ENCODE measurements at places on chromosomes 5 and 9.

DNA sequence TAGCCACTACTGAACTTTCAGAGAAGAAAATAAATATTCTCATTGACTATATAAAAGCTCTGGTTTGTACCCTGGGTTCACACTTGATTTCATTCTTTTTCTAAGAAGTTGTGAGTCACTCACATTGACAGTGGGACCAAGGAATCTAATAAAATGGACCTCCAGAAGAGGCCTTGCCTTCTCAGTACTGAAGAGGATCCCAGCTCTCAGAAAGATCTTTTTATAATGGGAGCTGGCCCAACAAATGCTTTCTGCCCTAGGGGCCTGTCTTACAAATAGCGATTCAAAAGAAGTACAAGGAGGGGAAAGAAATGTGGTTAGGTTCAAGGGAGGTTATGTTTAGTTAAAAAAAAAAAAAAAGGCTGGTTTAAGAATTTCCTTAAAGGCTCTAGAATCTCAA, 237.9 kb downstream of the ISL1 start:
- no peak for DNase-seq

GRCh38 chr9:12778389-12778788, 3.6 kb downstream of the LURAP1L start:
- no peak for DNase-seq

DNA sequence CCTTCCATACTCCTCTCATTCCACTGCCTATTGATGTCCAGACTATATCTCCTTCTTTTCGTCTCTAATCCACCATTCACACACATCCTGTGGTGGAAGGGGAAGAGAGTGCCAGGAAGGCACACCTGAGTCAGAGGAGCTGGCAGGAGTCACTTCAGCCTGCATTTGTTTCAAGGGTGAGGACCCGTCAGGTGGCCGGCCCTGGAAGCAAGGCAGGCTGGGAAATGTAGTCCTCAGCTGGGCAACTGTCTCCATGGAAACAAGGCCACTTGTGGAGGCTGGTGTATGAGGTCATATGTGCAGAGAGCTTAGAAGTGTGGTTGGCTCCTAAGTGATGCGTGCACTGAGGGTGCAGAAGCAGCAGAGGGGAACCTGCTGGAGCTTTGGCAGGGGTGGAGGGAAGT, 278.4 kb downstream of the NSG2 start:
- peak; percentile 17 for DNase-seq

DNA sequence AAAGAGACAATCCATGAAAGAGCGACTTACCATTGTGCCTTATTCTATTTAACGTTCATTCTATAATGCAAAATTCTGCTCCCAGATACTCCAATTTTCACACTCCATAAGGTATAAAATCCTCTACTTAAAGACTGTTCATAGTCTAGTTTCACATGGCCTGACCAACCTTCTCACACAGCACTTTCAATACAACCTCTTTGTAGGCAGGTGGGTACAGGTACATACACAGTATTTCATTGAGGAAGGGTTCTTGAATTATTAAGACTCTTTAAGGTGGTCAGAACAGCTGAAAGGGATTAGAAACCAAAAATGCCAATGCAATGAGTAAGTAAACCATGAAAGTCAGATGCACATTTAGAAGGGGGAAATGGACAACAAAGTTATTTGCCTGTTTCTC, 352.0 kb downstream of the PARP8 start:
- no peak for DNase-seq

- DNase-seq = no peak
Observed at GRCh38 chr5:32319926-32320543, 7.3 kb upstream of the MTMR12 start.

GRCh38 chr9:87127978-87128614, 180.8 kb upstream of the GAS1 start:
- DNase-seq = no peak

DNA sequence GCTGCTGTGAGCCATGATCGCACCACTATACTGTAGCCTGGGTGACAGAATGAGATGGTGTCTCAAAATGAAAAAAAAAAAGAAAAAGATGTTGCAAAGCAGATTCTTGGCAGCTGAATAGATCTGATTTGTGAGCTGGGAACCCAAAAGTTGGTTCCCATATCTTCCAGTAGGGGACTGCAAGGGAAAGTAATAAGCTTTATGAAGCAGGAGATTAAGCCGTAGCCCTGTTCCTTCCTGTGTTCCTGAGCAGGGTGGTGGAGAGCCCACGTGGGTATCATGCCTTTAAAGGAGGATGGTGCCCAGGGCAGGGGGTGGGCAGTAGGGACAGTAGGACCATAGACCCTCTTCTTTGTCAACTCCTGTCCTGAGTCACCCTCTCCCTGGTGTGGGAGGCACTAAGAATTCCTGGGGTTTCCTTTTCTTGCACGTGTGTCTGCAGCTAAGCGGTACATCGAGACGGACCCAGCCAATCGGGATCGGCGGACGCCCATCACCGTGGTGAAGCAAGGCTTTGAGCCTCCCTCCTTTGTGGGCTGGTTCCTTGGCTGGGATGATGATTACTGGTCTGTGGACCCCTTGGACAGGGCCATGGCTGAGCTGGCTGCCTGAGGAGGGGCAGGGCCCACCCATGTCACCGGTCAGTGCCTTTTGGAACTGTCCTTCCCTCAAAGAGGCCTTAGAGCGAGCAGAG, 37.9 kb downstream of the STOM start:
- no peak for DNase-seq

GRCh38 chr9:85276741-85277140, 465.0 kb downstream of the AGTPBP1 start:
- DNase-seq = no peak

DNA sequence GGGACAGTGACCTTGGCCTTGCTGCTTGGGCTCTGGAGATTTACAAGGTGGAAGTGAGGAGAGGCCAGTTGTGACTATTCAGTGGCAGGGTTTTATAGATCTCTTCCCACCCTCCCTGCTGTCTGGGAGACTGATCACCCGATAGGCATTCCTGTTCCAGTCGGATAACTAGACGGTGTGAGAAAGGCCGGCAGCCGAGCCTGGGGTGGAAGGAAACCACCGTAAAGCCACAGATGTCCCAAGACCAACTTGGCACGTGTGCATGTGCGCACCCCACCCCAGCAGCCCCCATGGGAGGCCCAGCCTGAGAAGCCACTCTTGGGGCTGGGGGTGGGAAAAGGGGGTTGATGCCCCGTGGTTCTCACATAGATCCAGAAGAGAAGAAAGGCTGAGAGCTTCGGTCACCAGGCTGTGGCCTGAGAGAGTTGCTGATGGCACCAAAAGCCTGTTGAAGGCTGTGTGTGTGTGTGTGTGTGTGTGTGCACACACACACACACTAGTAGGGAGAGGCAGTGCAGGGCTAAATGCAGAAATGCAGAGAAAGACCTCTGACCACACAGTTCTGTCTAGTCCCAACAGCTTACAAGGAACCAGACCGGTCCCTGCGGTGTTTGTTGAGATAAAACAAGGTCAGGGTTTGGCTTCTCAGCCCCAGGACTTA, 225.8 kb downstream of the FANCC start:
- DNase-seq = no peak

GRCh38 chr5:54965806-54966205, 19.6 kb downstream of the ESM1 start:
- no peak for DNase-seq

GRCh38 chr5:152488869-152489268, 83.8 kb upstream of the NMUR2 start:
- DNase-seq = no peak

DNA sequence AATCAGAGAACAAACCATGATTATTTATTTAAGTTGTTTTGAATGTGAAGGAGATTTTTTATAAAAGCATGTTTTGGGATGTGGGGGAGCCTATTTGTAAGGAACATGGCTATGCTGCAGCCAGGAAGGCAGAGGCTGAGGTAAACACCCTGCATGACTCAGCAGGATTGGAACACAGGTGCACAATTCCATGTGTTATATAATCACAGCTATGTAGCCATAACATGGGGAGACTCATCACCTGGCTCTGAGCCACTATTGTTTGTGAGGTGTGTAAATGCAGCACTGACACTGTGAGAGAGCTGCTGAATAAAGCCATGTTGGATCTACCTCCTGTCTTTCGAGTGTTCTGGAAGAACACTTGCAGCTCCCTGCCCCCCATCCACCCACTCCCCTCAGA, 1009.8 kb downstream of the DNAH5 start:
- no peak for DNase-seq

- no peak for DNase-seq
Observed at GRCh38 chr5:113817683-113818082, 304.2 kb downstream of the YTHDC2 start.

- no peak for DNase-seq
Observed at GRCh38 chr5:8842971-8843551, 702.8 kb downstream of the SEMA5A start.

All from Panc1 (cell line).